Mesothelial cell of epicardium (in vitro differentiated cells): ENCODE measurements at places on chromosomes 1 and 21.

- no peak overlapping the region for H3K4me3 ChIP-seq
- peaks cover 4% of the 10 kb centered on the region for H3K36me3 ChIP-seq
- H3K27ac ChIP-seq = peak overlapping the region; percentile 17
- no peak for DNase-seq
- H3K4me1 ChIP-seq = peaks cover 11% of the 10 kb centered on the region
- H3K27me3 ChIP-seq = no peaks in the 10 kb centered on the region
Observed at GRCh38 chr1:226903819-226904716, 33.7 kb downstream of the PSEN2 start.

GRCh38 chr1:187685333-187685732, 856.6 kb downstream of the PLA2G4A start:
- no peak overlapping the region for H3K4me3 ChIP-seq
- no peaks in the 10 kb centered on the region for H3K27me3 ChIP-seq
- H3K4me1 ChIP-seq = peaks cover 18% of the 10 kb centered on the region
- no peaks in the 10 kb centered on the region for H3K36me3 ChIP-seq
- DNase-seq = no peak

DNA sequence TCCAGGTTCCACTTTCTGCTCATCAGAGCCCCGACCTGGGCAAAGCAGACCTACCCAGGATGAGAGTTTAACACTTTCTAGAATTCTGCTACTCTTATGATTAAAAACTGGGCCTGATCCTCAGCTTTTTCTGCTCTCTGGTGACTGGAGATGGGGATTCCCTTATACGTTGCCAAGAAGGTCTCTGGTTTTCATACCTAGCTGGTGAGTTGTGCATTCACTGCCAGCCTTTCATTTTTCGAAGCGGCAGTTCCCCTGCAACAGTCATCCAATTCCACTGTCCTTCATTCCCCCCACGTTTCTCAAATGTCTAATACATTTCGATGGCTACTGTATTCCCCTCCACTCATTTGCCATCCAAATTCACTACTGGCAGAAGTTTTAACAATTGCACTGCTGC, 135.3 kb downstream of the ADSS2 start:
- no peak for DNase-seq
- no peak overlapping the region for H3K27ac ChIP-seq
- no peak overlapping the region for H3K4me3 ChIP-seq
- no peaks in the 10 kb centered on the region for H3K36me3 ChIP-seq
- peaks cover 8% of the 10 kb centered on the region for H3K4me1 ChIP-seq

- H3K36me3 ChIP-seq = no peaks in the 10 kb centered on the region
- no peaks in the 10 kb centered on the region for H3K27me3 ChIP-seq
- H3K4me3 ChIP-seq = no peak overlapping the region
- H3K4me1 ChIP-seq = peaks cover 23% of the 10 kb centered on the region
- H3K27ac ChIP-seq = no peak overlapping the region
- no peak for DNase-seq
Observed at GRCh38 chr1:204591473-204592090, 75.4 kb downstream of the MDM4 start.

- H3K4me1 ChIP-seq = peaks cover 7% of the 10 kb centered on the region
- H3K4me3 ChIP-seq = no peak overlapping the region
- H3K36me3 ChIP-seq = peaks cover 31% of the 10 kb centered on the region
- DNase-seq = no peak
Observed at GRCh38 chr1:43822040-43822690, 111.4 kb upstream of the ARTN start.

DNA sequence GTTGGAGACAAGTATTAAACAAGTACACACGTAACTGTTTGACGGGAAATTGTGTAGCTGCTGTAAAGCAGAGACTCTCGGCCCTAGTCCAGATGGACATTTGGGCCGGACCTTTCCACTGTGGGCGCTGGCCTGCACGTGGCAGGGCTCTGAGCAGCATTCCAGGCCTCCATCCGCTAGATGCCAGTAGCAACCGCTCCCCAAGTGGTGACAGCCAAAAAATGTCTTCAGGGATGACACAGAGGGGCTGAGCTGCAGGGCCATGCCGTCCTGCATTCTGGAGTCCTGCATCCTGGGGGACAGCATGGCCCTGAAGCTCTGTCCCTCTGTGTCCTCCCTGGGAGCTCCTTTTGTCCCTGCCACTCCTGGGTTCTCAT, 24.8 kb downstream of the A3GALT2 start:
- H3K4me1 ChIP-seq = peaks cover 9% of the 10 kb centered on the region
- peaks cover 47% of the 10 kb centered on the region for H3K36me3 ChIP-seq
- no peak overlapping the region for H3K4me3 ChIP-seq
- H3K27ac ChIP-seq = no peak overlapping the region

DNA sequence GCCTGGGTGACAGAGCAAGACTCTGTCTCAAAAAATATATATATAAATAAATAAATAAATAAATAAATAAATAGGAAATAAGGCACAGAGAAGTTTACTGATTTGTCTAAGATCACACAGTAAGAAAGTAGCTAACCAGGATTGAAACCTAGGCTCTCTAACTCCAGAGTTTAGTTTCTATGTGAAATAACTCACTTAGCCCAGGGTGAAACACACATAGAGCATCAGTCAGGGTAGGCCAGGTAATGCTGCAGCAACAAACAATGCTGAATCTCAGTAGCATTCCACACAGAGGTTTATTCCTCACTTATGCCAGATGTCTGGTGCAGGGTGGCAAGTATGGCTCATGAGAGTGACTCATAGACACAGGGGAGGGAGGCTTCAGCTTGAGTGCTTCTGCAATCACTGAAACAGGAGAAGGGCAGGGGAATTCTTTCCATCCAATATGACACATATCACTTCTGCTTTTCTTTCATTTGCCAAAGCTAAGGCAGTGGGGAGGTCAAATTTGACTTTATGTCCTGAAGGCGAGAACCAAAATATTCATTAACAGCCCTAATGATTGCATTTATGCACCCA, 37.1 kb upstream of the KANK4 start:
- no peaks in the 10 kb centered on the region for H3K36me3 ChIP-seq
- DNase-seq = no peak
- no peaks in the 10 kb centered on the region for H3K27me3 ChIP-seq
- H3K27ac ChIP-seq = no peak overlapping the region
- peaks cover 11% of the 10 kb centered on the region for H3K4me1 ChIP-seq

GRCh38 chr1:113732802-113733201, 26.5 kb downstream of the PHTF1 start:
- H3K27me3 ChIP-seq = no peaks in the 10 kb centered on the region
- no peaks in the 10 kb centered on the region for H3K4me1 ChIP-seq
- no peak overlapping the region for H3K27ac ChIP-seq
